Glutamatergic neuron (in vitro differentiated cells): ENCODE measurements at places on chromosomes 16 and 17.

GRCh38 chr16:73125850-73126524 lies 78.1 kb upstream of the ZFHX3 start:
- no peak for DNase-seq

- DNase-seq, result no peak
Measured at GRCh38 chr16:31196324-31197088, 6.1 kb downstream of the PYCARD start.

GRCh38 chr16:10511829-10512228 lies 68.6 kb downstream of the EMP2 start:
- no peak for DNase-seq

DNA sequence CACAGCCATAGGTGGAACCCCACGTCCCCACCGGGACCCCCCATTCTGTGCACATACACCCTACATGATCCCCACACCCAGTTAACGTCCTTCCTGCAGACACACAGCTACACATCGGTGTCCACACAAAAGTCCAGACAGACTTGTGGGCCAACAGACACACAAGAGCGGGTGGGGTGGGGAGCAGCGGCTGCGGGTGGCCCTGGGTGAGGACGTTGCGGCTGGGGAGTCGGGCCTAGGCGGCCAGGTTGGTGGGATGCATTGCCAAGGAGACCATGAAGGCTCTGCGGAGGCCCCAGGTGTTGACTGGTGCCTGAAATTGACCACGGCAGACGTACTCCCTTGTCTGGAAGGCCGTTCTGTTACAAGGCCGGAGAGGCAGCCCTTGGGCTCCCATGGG lies 8.7 kb upstream of the DPEP1 start:
- DNase-seq, result no peak

GRCh38 chr17:49952912-49953497 lies 16.0 kb upstream of the DLX4 start:
- DNase-seq, result no peak

GRCh38 chr17:6259899-6260298 lies 175.0 kb downstream of the AIPL1 start:
- no peak for DNase-seq
